ENCODE measurements at places on chromosomes 2 and 18.

DNA sequence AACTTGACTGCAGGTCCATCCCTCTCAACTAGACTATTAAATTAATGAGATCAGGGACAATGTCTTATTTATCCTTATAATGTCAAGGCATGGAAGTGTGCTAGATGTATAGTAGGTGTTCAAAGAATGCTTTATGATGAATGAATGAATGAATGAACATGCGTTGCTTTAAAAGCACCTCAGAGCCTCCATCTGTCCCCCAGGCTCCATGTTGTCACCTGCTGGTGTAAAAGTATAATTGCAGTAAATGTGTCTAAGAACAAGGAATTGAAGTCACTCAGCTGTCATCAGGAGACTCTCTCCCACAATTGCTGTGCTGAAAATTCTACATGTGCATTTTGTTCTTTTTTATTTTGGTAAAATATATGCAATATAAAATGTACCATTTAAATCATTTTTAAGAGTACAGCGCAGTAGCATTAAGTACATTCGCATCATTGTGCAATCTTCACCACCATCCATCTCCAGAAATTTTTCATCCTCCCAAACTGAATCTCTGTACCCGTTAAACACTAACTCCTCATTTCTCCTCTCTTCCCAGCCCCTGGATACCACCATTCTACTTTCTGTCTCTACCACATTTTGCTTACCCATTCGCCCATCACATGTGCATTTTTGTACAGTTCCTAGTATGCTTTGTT, 52.6 kb downstream of the GNAL start:
- DNase-seq, result no peak

GRCh38 chr2:149877074-149877473, 289.5 kb upstream of the MMADHC start:
- no peak for DNase-seq

- DNase-seq, result no peak
Measured at GRCh38 chr2:123732563-123732962, 292.5 kb upstream of the CNTNAP5 start.

GRCh38 chr2:198008230-198008629, 203.8 kb downstream of the PLCL1 start:
- no peak for DNase-seq

GRCh38 chr18:60215432-60215831, 157.1 kb downstream of the MC4R start:
- DNase-seq, result no peak

DNA sequence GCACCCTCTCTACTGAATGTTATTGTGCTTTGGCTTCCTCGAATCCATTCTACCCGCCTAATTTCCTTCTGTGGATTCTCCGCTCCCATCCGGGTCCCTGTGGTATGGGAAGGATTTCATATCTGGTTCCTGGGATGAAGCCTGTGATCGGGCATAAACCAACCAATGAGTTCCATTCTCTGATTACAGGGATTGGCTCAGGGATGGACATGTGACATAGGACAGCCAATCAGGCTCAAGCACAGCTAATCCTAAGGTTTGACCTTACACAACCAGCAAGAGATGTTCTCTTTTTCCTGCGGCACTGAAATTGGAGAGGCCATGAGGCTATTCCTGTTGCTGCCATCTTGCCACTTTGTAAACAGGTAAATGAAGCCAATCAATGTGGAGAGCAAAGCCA, 168.1 kb upstream of the SMAD2 start:
- no peak for DNase-seq

DNA sequence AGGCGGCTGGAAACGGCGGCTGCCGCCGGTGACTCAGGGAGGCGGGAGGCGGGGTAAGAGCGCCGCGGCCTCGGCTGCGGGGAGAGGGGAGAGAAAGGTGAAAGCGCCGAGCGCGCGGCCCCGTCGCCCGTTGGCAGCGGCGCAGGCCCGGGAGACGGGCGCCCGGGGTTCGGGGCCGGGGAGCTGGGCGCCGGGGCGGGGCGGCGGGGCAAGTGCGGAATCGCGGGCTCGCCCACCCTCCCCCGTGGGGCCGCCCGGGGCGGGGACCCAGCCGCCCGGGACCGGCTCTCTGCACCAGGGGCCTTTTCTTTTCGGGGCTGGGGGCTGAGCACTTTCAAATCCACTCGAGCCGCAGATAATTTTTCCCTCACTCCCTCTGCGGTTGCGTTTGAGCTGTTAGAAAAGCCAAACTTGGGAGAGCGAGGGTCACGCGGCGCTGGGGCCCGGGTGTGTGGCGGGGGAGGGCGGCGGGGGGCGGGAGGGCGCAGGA, 266 bp downstream of the KDM3A start:
- DNase-seq, result no peak

DNA sequence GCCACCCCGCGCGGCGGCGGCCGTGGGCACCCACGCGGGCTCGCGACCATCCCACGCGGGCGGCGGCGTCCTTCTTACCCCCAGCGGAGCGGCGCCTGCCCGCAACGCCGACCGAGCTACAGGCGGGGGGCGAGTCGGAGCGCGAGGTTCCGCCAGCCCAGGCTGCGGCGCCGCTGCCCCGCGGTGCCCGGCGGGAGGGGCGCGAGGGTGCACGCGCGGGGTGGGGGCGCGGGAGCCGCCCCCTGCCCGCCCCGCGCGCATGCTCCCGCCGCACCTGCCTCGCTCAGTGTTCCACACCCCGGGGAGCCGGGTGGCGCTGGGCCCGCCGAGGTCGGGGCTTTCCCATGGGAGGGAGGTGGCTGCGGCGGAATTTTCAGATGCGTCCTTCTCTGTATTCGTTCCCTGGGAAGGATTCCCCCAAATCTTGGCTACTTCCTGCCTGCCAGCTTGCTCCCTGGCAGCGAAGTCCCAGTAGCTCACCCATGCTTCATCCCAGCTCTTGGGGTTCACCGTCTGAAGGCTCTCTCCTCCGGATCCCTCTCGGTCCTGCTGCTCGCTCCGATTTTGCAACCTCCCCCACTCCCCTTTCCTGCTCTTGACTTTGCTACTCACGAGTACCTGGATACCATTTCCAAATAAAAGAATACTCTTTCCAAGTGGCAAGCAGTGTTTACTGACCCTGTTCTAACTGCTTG, at the start of gene L3MBTL4:
L3MBTL4 (minus strand) TSS at position 189 of the 695 bp plus-strand sequence. CDS start 103,286 bp downstream, outside the sequence.
- DNase-seq, result no peak

DNA sequence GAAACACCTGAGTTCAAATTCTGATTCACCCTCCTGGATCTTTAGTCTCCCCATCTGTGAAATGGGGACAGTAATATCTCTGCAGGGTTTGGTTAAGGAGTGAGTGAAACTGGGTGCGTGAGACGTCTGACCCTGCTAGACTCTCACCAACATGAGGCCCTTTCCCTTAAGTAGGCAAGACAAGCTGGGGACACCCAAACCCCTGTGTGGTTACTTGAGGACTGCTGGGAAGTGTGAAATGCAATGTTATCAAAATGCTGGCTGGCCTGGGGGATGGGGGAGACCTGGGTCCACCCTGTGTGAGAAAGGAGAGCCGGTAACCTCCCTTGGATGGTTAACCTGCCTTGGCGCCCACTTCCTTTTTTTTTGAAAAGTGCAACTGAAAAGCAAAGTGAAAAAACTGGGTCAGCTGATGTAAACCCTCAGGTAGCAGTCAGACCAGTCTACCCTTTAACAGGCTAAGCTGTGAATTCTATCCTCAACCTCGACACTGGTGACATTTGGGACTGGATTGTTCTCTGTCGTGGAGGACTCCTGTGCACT, 82.3 kb downstream of the INPP5D start:
- peak; percentile 26 for DNase-seq

- no peak for DNase-seq
Measured at GRCh38 chr2:62931536-62931935, 119.1 kb upstream of the OTX1 start.

- no peak for DNase-seq
Measured at GRCh38 chr2:48199070-48199469, 292.8 kb upstream of the FBXO11 start.

DNA sequence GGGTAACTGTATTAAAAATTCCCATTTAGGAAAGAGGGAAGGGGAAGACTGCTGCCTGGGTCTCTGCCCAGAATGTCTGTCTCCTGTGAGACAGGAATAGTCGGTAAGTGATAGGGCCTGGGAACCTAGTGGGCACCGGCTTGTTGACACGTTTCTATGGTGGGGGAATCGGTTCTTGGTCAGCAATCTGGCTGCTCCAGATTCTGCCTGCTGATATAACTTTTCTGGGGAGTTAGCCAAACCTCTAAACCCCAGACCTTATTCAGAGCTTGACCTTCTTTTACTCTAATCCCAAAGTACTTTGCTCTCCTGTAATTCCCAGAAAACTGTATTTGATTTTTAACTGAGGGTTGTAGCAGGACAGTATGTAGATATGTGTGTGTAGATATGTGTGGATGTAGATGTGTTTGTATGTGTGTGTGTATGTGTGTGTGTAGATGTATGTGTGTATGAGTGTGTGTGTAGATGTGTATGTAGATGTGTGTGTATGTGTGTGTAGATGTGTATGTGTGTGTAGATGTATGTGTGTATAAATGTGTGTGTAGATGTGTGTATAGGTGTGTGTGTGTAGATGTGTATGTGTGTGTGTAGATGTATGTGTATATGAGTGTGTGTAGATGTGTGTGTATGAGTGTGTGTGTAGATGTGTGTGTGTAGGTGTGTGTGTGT, 61.8 kb upstream of the TXNDC2 start:
- no peak for DNase-seq

DNA sequence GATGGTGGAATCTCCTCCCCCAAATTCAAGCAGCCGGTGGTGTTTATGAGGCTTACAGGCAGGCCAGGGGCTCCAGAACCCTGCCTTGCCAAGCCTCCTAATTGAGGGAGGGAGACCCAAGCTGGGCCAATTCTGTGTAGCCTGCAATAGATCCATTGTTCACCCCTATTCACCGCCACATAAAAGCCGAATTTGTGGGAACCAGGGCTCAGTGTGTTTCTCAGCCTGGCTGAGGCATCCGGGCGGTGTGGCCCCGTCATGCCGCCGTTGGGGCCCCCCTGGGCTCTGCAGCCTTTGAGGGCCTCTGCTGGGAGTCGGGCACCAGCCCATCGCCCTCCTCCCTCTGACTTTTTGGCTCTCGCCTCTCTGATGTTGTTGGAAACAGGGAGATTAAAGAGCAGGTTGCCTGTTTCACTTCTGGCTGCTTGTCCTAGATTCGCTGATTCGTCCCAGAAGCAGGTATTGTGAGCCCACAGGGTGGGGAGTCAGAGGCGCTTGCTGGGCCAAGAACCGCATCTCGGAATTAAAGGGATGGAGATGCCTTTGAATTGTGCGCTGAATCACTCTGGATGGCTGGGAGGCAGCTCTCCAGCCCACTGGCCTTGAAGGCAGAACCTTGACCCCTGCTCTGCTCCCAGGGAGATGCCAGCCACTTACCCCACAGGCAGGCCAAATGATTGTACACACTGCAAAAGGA, 14.7 kb upstream of the OTOS start:
- DNase-seq, result no peak

- DNase-seq, result no peak
Measured at GRCh38 chr2:57528499-57528898, 518.1 kb upstream of the VRK2 start.

- no peak for DNase-seq
Measured at GRCh38 chr2:196413821-196414274, 225.7 kb upstream of the CCDC150 start.

Data from stimulated activated naive CD4-positive, alpha-beta T cell treated with Interleukin-2 at 50 U/mL for 16 hours (primary cell).